C1 segment of cervical spinal cord (tissue), 14 donors: ENCODE measurements at places on chromosomes 1 and 21.

- DNase-seq = no peak
Observed at GRCh38 chr1:117093091-117093534, 28.4 kb downstream of the TRIM45 start.

DNA sequence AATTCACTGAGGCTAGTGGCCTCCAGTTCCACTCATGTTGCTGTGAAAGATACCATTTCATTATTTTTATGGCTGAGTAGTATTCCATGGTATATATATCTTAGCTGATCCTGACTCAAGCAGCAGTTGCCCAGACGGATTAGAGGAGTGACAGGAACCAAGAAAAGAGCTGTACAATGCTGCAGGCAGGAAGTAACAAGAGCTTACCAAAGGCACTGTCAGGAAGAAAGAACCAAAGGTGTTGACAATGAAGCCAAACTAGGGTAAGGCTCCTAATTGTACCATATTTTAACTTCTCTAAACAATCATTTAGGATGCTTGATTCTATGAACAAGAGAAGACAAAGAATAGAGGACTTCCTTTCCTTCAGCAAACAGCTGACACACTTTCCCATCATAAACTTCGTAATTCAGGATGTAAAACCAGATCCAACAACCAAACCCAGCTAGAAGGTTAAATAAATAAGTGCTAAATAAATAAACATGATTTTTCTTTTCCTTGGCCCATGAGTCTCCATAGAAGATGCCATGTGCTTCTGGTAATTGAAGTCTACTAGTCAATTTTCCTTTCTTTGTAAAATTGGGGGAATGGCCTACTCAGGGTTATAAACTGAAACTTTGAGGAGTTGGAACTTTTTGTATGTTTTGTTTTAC is 248.2 kb upstream of the SGIP1 start:
- no peak for DNase-seq

DNA sequence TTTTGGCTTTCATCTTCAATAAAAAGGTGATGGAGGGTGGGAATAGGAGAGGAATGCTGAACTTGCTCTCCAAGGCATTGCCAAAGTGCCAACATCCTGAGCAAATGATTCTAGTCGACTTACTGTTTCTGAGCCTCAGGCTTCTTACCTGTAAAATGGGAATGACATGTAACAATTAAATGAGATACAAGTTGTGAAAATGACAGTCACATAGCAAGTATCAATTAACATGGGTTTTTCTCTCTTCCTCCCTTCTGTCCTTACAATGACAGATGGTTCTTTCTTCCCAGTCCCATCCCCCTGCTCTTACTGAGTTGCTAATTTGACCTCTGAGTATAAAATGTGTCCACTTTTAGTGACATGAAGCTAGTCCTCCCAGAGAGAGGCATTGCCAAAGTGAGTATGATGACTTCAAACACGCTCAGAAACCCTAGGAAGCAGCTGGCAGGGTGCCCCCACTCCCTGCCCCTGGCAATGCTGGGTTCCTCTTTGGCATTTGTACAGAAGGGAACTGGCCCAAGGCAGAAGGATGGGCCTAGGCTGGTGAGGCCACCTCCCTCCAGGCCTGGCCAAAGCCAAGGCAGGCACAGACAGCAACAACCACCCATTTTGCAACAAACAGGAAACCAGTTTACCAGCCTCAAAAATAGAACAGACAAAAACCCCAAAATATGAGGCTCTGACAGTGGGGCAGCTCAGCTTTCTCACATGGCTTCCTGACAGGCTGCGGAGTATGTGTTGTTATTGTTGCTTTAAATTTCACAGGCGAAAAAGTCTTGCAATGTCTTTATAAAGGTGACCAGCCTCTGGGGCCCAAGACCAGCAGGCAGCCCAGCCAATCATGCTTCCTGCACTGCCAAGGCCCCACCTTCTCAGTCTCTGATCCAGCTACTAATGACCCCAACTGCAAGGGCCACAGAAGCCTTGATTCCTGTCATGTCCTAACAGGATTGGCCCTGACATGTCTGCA is 115.9 kb downstream of the HIVEP3 start:
- peak; percentile 16 for DNase-seq

- no peak for DNase-seq
Observed at GRCh38 chr1:206654828-206655227, 19.5 kb downstream of the DYRK3 start.

GRCh38 chr1:41868241-41868998 is 50.3 kb downstream of the HIVEP3 start:
- no peak for DNase-seq
